ENCODE measurements at places on chromosomes 3 and 15. TPM values are rescaled to one million over a fixed set of nuclear protein-coding genes. Genes with fewer than 3 reads are reported as not detected.

DNA sequence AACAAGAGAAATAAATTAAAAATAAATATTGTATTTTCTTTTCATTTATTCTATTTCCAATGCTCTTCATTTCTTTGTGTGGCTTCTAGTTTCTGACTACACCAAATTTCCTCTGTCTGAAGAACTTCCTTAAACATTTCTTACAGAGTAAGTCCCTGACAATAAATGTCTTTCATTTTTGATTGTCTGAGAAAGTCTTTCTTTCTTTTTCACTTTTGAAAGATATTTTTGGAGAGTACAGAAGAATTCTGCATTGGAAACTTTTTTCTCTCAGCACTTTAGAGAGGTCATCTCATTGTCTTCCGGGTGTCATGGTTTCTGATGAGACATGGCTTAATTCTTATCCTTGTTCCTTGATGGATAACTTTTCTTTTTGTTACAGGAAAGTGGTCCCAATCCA is 119.6 kb downstream of the MOBP start:
- no peak for DNase-seq
- H3K4me1 ChIP-seq, result no peaks in the 10 kb centered on the region
- H3K4me3 ChIP-seq, result no peak overlapping the region
- H3K27ac ChIP-seq, result no peak overlapping the region
- no peaks in the 10 kb centered on the region for H3K36me3 ChIP-seq

DNA sequence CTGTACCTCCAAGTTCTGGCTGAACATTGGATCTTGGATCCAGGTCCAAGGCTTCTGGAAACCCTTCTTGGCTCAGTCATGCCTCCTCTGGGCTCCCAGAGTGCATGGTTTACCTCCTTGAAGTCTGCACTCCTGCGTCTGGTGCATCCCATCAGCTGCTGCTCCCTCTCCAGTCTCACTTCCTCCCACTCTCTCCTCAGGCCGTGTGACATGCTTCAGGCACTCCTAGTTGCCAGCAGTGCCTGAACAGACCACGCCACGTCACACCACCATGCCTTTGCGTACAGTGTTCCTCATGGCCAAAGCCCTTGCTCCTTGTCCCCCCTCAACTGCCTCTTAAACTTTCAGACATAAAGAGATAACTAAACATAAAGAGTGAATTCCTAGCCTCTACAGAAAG is 5.7 kb downstream of the GPR27 start:
- peaks cover 17% of the 10 kb centered on the region for H3K27me3 ChIP-seq
- no peaks in the 10 kb centered on the region for H3K36me3 ChIP-seq
- H3K27ac ChIP-seq, result no peak overlapping the region

- no peaks in the 10 kb centered on the region for H3K27me3 ChIP-seq
- no peak for DNase-seq
- no peak overlapping the region for H3K4me3 ChIP-seq
- H3K4me1 ChIP-seq, result peaks cover 3% of the 10 kb centered on the region
Observed at GRCh38 chr3:39385456-39386090, 2.4 kb downstream of the SLC25A38 start.

CPLX3 gene
- total RNA-seq, result not detected

GRCh38 chr3:95798628-95799027 is 1015.8 kb upstream of the EPHA6 start:
- no peaks in the 10 kb centered on the region for H3K27me3 ChIP-seq
- no peak overlapping the region for H3K4me3 ChIP-seq
- H3K4me1 ChIP-seq, result no peaks in the 10 kb centered on the region
- no peak overlapping the region for H3K27ac ChIP-seq
- H3K36me3 ChIP-seq, result no peaks in the 10 kb centered on the region

ST8SIA2 gene
- total RNA-seq, result 3.2 TPM

PLIN1 gene
- total RNA-seq, result 0.11 TPM
